ENCODE measurements at places on chromosomes 13 and 19. TPM values are rescaled to one million over a fixed set of nuclear protein-coding genes. Genes with fewer than 3 reads are reported as not detected.

DCLK1 gene
- total RNA-seq: 6.0 TPM

PRX gene
- total RNA-seq: 7.0 TPM

KIR2DL1 gene
- not detected for total RNA-seq

CHAMP1 gene
- total RNA-seq: 17.7 TPM

ZNF546 gene
- 7.0 TPM for total RNA-seq

PPP1R37 gene
- 83.4 TPM for total RNA-seq

PGLYRP2 gene
- total RNA-seq: 1.6 TPM

LHB gene
- not detected for total RNA-seq

ADGRE3 gene
- total RNA-seq: not detected

CALR3 gene
- total RNA-seq: not detected

PNMA8A gene
- 9.6 TPM for total RNA-seq

CPAMD8 gene
- 2.9 TPM for total RNA-seq

GNG7 gene
- 12.4 TPM for total RNA-seq

TEX26 gene
- total RNA-seq: 0.26 TPM

CYP2A7 gene
- total RNA-seq: 0.72 TPM

DNA sequence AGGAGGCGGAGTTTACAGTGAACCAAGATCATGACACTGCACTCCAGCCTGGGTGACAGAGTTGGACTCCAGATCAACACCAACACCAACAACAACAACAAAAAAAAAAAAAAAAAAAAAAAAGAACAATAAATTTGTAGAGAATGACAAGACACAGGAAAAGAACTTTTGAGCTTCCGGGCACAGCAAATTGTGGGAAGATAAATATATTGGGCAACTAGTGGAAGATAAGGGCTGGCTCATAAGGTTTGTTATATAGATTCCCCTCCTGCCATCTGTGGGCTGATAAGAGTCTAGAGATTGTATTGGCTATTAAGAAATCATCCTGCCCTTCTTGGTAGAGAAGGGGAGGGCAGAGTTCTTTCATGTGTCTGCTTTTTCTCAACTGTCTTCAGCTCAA, 33.1 kb upstream of the CYP2S1 start:
- DNase-seq: no peak

DNA sequence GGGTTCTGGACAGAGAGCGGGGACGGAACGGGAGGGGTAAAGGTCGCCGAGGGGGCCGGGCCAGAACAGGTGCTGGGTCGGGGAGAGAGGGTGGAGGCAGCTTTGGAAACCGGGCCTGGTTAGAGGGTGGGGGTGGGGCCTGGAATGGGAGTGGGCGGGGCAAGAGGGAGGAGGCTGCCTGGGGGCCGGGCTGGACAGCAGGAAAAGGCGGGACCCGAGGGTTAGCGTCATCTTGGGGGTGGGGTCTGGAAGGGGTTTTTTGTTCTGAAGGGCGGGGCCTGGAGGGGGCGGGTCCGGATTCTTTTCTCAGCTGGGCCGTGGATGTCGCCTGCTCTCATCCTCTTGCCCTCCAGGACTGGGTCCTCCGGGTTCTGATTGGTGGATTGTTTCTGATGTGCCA, 4.3 kb upstream of the ZNF813 start:
- DNase-seq: peak; percentile 79

- DNase-seq: no peak
These were observed 490.0 kb downstream of the GPC6 start for GRCh38 chr13:93716623-93717022.

DNA sequence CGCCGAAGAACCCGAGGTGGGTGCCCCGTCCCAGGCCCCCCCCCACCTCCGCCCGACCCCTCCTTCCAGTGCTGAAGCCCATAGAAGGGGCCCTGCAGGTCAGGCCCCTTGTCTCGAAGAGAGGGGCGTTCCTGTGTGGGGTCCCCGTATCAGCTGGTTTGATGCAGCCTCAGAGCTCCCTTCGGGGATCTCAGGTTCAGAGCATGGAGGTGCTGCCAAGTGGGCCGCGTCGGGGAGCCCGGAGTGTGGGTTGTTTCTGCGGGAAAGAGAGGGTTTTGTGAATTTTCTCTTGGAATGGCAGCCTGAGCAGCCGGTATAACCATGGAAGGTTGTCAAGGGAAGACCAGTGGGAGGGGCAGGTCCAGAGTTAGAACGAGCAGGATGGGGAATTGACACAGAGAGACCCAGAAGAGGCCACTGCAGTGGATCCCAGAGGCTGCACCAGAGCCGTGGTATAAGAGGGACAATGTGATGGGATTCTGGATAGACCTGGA, 384 bp downstream of the TRAPPC2B start:
- DNase-seq: no peak

DNA sequence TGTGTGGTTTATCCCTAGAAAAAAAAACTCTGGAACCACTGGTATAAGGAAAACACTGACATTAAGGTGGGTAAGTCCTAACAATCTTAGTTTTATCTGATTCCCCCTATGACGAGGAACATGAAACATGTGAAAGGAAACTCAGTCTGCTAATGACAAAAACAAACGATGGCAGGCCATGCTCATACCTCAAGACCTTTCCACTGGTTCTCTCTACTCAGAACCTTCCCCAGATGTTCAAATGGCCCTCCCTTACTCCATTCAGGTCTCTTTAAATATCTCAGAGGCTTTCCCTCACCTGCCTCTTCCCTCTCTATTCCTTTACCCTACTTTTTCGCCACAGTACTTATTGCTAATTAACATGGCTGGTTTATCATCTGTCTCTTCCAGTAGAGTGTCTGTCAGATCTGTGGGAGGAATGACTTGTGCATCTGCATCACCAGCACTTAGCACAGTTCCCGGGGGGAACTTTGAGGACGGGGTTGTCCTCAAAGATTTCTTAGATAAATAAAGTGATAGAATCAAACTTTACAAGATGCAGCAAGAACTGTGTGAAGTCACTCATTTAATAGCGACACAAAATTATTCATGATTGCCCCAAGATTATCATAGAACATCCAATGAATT, 1.5 kb downstream of the TUBGCP3 start:
- no peak for DNase-seq

DNA sequence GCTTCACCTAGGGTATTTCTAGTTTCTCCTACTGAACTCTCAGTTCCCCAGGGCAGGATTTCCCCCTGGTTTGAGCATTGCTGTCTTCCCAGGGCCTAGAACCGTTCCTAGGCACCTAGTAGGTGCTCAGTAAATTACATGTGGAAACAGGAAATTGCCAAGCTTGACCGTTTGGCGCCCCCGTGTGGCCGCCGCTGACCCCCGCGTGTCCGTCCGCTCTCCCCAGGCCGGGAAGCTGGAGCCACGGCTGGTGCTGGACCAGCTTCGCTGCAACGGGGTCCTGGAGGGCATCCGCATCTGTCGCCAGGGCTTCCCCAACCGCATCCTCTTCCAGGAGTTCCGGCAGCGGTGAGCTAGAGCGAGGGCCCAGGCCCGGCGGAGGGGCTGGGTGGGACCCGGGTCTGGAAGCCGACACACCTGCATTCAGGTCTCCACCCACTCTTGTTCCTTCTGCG, 55.5 kb downstream of the MYH14 start:
- DNase-seq: no peak

DNA sequence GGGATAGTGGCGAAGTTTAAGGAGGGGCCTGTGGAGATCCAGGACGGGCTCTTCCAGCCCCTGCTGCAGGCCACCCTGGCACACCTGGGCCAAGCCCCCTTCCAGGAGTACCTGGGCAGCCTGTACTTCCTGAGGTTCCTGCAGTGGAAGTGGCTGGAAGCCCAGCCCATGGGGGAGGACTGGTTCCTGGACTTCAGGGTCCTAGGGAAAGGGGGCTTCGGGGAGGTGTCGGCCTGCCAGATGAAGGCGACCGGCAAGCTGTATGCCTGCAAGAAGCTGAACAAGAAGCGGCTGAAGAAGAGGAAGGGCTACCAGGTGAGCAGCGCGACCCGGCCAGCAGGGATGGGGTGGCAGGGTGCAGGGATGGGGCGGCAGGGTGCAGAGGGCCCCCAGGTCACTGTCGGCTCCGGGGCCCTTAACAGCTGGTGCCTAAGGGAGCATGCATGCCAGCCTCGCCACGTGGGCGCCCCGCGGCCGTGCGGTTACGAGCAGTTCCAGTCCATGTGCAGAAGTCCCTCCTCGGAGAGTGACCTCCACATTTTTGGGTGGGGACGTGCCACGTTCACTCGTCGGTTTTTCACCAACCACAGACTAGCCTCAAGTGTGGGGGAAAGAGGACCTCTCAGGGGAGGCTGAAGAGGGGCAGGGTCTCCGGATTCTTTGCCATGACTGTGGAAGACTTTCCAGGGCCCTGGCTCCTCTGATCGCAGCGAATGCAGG, 912 bp downstream of the GRK1 start:
- no peak for DNase-seq

GRCh38 chr19:39970425-39970674, 615 bp upstream of the PSMC4 start:
- DNase-seq: no peak

DNA sequence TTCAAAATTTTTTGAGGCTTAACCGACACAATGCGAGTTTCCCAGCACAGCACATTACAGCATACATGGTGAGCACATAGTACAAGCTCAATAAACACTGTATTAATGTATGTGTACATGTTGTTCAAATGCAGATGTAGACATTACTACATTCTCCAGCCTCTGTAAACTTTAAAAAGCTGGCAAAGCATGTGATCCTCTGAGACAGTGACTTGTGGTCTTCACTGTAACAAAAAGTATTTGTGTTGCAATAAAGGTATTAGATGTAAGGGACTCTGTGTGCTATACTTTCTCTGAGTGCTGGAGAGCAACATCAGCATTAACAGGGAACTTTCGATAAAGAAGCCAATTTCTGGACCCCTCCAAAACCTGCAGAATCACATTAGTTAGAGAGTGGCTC, 46.4 kb upstream of the ZNF254 start:
- no peak for DNase-seq

GRCh38 chr13:75661443-75661842, 25.3 kb downstream of the LMO7 start:
- DNase-seq: no peak

- DNase-seq: no peak
These were observed 12.1 kb downstream of the ONECUT3 start for GRCh38 chr19:1765232-1765903.

DNA sequence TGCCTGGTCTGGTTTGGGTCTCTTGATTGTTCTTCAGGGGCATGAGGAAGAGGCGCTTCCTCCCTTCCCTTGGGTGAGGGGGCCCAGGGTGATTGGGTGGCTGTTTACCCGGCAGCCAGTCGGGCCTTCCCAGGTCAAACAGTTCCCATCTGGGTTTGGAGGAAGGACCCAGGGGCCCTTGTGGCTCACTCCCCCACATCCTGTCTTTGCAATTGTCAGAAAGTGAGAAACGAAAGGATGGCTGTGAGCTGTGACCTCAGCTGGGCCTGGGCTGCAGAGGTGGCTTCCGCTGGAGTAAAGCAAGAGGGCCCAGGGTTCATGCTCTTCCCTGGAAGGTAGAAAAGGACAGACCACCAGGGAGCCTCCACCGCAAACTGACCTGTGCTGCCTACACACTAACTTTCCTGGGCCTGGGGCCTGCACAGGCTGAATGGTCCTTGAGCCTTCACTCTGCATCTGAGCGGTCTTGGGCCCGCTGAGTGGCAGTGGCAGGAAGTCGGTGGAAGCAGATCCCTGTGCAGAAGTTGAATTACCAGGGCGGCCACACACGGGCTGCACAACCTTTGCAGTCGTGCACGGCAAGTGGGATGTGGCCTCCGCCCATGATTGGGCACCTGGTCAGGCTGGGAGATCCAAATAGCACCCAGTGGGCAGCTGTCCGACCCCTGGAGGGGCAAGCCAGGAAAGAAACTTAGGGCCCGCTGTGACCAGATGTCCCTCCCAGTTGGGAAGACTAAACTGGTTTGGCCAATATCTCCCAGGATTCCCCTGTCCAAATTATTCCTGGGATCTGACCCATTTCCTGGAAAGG, 5.3 kb upstream of the CD79A start:
- DNase-seq: no peak

DNA sequence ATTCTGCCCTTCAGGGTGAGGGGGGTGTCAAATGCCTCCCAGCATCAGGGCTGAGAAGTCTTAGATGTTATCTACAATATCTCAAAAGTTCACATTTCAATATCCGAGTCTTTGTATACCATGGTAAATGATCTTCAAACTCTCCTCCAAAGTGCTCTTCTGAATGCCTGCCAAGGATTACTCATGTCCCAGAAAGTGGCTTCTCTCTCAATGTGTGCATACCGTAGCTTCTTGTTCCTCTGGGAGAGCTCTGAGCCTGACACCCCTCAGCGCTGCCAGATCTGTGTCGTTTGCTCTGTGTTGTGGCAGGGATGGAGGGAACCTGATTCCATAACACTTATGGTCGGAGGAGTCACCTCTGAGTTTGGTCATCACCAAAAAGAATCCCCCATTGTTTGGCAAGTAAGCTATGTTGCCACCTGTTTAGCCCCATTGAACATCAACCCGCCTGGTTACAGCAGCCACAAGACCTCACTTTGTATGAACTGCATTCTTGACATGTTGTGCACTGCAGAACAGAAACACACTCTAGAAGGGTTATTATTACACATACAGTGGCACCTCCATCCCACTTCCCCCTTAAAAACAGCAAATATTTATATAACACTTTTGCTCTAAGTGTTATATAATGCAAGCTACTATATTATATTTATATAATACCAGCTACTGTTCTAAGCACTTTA, 163.1 kb upstream of the MIR17HG start:
- DNase-seq: no peak

GRCh38 chr19:6196361-6196760, 60.9 kb downstream of the ACSBG2 start:
- DNase-seq: no peak

- DNase-seq: no peak
These were observed 30.4 kb upstream of the SPATA13 start for GRCh38 chr13:24129914-24130774.

GRCh38 chr19:9981406-9982260, 28.7 kb downstream of the COL5A3 start:
- no peak for DNase-seq

GRCh38 chr19:9935506-9936325, 599 bp downstream of the OLFM2 start:
- no peak for DNase-seq

DNA sequence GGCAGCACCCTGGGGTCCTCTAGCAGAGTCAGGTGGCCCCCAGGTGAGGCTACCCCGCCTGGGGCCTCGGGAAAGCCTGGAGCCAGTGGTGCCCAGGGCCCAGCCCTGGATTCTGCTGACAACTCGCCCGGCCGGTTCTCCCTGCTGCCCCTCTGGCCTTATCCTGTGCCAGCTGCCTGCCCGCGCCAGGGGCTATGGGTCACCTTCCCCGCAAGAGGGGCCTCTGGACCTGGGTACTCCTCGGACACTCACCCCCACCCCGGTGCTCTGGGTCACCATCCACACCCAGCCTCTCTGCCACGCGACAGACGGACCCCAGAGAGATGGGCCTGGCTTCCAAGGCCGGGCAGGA, 24.0 kb downstream of the ZBTB7A start:
- DNase-seq: peak; percentile 68

All from mucosa of gallbladder (tissue), 1 donor.